ENCODE measurements at places on chromosomes 6 and 20. TPM values are rescaled to one million over a fixed set of nuclear protein-coding genes. Genes with fewer than 3 reads are reported as not detected.

Gene PRL
- total RNA-seq: not detected

Gene TAP1
- 40.3 TPM for total RNA-seq

Gene IYD
- total RNA-seq: not detected

Gene MRPL14
- 57.6 TPM for total RNA-seq

Gene GCNT2
- 0.99 TPM for total RNA-seq

Gene RIMS4
- 0.17 TPM for total RNA-seq

Gene COX4I2
- total RNA-seq: not detected
